ENCODE measurements at places on chromosomes 4 and X. TPM values are rescaled to one million over a fixed set of nuclear protein-coding genes. Genes with fewer than 3 reads are reported as not detected.
A peak's percentile ranks its signal among the peaks of the same experiment; 100 is the strongest.

DNA sequence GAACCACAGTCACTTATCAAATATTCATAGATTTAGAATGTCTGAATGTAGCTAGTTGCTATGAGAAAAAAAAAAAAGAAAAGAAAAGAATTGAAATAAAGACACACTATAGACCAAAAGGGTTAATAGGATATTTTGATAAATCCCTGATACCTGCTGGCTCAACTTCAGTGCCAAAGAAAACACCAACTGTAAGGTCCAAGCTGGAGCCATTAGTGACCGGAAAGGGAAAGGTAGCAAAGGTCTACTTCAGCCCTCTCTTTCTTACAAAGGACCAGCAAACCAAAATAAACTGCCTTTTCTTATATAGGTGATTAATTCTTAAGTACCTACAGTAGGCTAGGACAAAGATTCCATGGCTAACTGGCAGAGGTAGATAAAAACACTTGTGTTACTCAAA, 9.7 kb downstream of the CBR4 start:
- no peak overlapping the region for H3K4me3 ChIP-seq
- H3K27ac ChIP-seq, result peak overlapping the region; percentile 34
- H3K36me3 ChIP-seq, result peaks cover 42% of the 10 kb centered on the region
- H3K4me1 ChIP-seq, result peaks cover 35% of the 10 kb centered on the region
- no peaks in the 10 kb centered on the region for H3K27me3 ChIP-seq

- no peaks in the 10 kb centered on the region for H3K27me3 ChIP-seq
- DNase-seq, result peak; percentile 50
- H3K36me3 ChIP-seq, result peaks cover 2% of the 10 kb centered on the region
- peak overlapping the region; percentile 97 for H3K4me3 ChIP-seq
These were observed 851 bp downstream of the POLR2B start for GRCh38 chr4:56979421-56980072.

GRCh38 chr4:8641256-8641655, 48.7 kb downstream of the CPZ start:
- no peaks in the 10 kb centered on the region for H3K36me3 ChIP-seq
- H3K27me3 ChIP-seq, result no peaks in the 10 kb centered on the region
- no peak for DNase-seq
- no peak overlapping the region for H3K4me3 ChIP-seq
- no peaks in the 10 kb centered on the region for H3K4me1 ChIP-seq

BMX gene
- 0.43 TPM for total RNA-seq

- no peaks in the 10 kb centered on the region for H3K36me3 ChIP-seq
- no peaks in the 10 kb centered on the region for H3K4me1 ChIP-seq
- H3K4me3 ChIP-seq, result no peak overlapping the region
- peak overlapping the region; percentile 44 for H3K27ac ChIP-seq
These were observed 243.0 kb upstream of the FSTL5 start for GRCh38 chr4:162406637-162407365.

DNA sequence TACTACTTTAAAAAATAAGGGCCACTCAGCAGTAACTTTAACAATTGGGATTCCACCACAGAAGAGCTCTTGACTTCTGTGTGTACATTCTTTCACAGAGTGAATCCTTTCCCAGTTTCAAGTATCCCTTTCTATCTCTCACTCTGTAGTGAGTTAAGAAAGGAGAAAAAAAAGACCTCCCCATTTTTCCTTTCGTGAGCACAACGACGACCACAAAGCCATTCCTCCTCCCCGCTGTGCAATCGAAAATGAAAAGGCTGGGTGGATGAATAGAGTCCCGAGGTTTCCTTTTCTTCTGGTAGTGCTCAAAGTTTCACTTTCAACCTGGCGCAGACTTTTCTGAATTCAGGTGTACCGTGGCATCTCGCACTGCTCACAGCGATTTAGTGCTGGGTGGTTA, 58.0 kb downstream of the TAB3 start:
- no peak overlapping the region for H3K27ac ChIP-seq
- no peak overlapping the region for H3K4me3 ChIP-seq
- H3K4me1 ChIP-seq, result no peaks in the 10 kb centered on the region

DNA sequence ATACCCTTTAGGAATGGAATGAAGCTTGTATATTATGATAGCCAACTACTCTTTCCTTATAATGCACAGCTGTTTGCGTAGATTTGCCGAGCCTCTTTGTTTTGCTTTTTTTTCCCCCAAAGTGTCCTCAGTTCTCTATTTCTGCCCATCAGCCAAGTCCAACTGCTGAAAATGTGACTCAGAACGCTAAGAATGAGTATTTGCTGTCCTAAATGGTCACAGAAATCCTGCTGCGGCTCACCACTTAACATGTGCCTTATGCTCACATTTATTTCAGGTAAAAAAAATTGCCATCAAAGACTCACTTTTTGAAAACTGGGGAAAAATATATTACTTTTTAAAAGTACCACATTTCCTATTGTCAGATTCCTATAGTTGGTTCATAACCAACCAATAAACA, 36.9 kb downstream of the GABRA4 start:
- no peaks in the 10 kb centered on the region for H3K27me3 ChIP-seq
- no peaks in the 10 kb centered on the region for H3K36me3 ChIP-seq
- no peak for DNase-seq
- H3K27ac ChIP-seq, result no peak overlapping the region

GRCh38 chr4:188432328-188432727, 293.1 kb downstream of the TRIML1 start:
- H3K36me3 ChIP-seq, result no peaks in the 10 kb centered on the region
- no peaks in the 10 kb centered on the region for H3K4me1 ChIP-seq
- H3K27ac ChIP-seq, result no peak overlapping the region
- no peak overlapping the region for H3K4me3 ChIP-seq
- no peak for DNase-seq

DNA sequence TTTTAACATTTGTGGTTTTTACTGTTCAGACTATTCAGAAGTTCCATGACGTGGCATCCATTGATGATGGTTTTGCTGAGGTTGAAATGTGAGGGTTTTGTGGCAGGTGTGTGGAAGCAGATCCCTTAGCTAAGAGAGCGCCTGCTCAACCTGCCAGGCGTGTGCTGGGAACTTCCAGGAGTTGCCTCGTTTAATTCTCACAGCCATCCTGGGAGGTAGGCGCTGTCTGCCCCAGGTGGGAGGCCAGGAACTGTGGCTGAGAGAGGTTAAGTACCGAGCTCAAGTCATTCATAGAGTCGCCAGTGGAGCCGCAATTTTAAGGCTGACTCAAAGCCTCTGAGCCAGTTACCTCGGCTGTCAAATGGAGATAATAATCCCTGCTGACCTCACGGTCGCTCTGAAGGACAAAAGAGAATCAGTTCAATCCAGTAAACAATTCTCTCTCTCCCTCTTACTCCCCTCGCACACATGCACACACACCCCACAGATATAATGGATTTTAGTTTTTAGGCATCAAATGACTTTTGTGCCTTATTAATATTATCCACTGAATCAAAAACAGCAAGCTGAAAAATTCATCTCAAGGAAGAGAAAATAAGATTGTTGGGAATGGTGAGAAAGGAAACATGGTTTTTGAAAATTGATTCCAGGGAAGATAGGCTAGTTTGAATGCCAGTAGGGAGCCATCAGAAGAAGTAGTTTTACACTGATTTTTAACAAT, 171.3 kb downstream of the PTTG2 start:
- H3K4me1 ChIP-seq, result peaks cover 60% of the 10 kb centered on the region
- H3K36me3 ChIP-seq, result peaks cover 37% of the 10 kb centered on the region
- H3K27ac ChIP-seq, result peak overlapping the region; percentile 79
- H3K27me3 ChIP-seq, result no peaks in the 10 kb centered on the region
- peak; percentile 59 for DNase-seq

GSX2 gene
- total RNA-seq, result not detected

GPRASP3 gene
- total RNA-seq, result 7.3 TPM

GPAT3 gene
- 7.2 TPM for total RNA-seq

DNA sequence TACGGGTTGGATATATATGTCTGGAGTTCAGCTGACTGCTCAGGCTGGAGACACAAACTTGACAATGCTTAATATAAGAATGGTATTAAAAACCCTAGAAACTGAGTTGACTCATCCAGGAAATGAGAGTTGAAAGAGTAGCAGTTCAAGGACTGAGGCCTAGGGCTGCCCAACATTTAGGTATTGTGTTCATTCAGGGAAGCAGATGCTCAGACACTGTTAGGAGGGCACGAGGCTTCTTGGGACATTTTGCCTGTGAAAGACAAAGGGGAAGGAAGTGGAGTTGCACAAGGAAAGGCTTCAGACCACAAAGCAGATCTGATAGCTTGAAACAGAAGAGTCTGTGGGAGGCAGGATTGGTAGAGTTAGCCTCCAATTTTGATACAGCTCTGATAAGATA, 52.0 kb upstream of the HS3ST1 start:
- no peaks in the 10 kb centered on the region for H3K4me1 ChIP-seq
- H3K27ac ChIP-seq, result peak overlapping the region; percentile 2
- H3K4me3 ChIP-seq, result no peak overlapping the region
- DNase-seq, result no peak
- H3K27me3 ChIP-seq, result no peaks in the 10 kb centered on the region
- H3K36me3 ChIP-seq, result no peaks in the 10 kb centered on the region

PALLD gene
- 855 TPM for total RNA-seq

- H3K27ac ChIP-seq, result no peak overlapping the region
- H3K4me3 ChIP-seq, result no peak overlapping the region
- H3K36me3 ChIP-seq, result peaks cover 32% of the 10 kb centered on the region
- peaks cover 56% of the 10 kb centered on the region for H3K4me1 ChIP-seq
These were observed 122.9 kb downstream of the AFAP1 start for GRCh38 chr4:7816771-7817170.

GRCh38 chr4:109921384-109921808, 8.7 kb downstream of the EGF start:
- H3K36me3 ChIP-seq, result no peaks in the 10 kb centered on the region
- no peak overlapping the region for H3K4me3 ChIP-seq
- no peaks in the 10 kb centered on the region for H3K27me3 ChIP-seq
- H3K4me1 ChIP-seq, result no peaks in the 10 kb centered on the region

USP17L5 gene
- not detected for total RNA-seq

FAT4 gene
- 6.7 TPM for total RNA-seq

GRCh38 chr4:6201580-6202091, 1.3 kb upstream of the JAKMIP1 start:
- no peak for DNase-seq
- H3K36me3 ChIP-seq, result no peaks in the 10 kb centered on the region
- peaks cover 29% of the 10 kb centered on the region for H3K4me1 ChIP-seq
- H3K27me3 ChIP-seq, result peaks cover 56% of the 10 kb centered on the region
- no peak overlapping the region for H3K4me3 ChIP-seq

DNA sequence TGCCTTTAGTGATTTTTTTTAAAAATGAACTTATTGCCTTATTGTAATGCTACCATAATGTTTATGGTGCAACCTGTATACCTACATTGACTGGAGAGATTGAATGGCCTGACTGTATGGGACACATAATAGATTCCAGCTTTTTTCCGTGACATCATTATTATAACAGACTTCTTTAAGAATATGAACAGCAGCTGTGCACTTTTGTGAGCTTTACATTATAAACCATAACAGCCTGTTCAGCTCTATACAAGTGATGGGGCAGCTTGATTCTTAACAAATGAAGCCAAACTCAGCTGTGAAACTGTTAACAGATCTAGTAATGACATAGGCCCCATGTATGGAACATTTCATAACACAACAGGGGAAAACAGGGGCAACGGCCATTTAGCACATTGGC, 187.0 kb downstream of the BMPR1B start:
- DNase-seq, result no peak
- H3K4me3 ChIP-seq, result no peak overlapping the region
- H3K27ac ChIP-seq, result no peak overlapping the region

GRCh38 chr4:99201690-99202089, 17.4 kb downstream of the ADH6 start:
- no peaks in the 10 kb centered on the region for H3K27me3 ChIP-seq
- peak; percentile 53 for DNase-seq
- no peaks in the 10 kb centered on the region for H3K36me3 ChIP-seq

HS6ST2 gene
- total RNA-seq, result 0.29 TPM

- no peak overlapping the region for H3K4me3 ChIP-seq
- H3K4me1 ChIP-seq, result no peaks in the 10 kb centered on the region
- no peak overlapping the region for H3K27ac ChIP-seq
- no peak for DNase-seq
These were observed 1381.5 kb upstream of the ADGRL3 start for GRCh38 chr4:59818656-59819055.

GRCh38 chr4:100548200-100548560, 30.4 kb upstream of the EMCN start:
- no peaks in the 10 kb centered on the region for H3K36me3 ChIP-seq
- DNase-seq, result no peak
- no peaks in the 10 kb centered on the region for H3K4me1 ChIP-seq
- H3K27me3 ChIP-seq, result no peaks in the 10 kb centered on the region
- no peak overlapping the region for H3K4me3 ChIP-seq
- H3K27ac ChIP-seq, result no peak overlapping the region

DNA sequence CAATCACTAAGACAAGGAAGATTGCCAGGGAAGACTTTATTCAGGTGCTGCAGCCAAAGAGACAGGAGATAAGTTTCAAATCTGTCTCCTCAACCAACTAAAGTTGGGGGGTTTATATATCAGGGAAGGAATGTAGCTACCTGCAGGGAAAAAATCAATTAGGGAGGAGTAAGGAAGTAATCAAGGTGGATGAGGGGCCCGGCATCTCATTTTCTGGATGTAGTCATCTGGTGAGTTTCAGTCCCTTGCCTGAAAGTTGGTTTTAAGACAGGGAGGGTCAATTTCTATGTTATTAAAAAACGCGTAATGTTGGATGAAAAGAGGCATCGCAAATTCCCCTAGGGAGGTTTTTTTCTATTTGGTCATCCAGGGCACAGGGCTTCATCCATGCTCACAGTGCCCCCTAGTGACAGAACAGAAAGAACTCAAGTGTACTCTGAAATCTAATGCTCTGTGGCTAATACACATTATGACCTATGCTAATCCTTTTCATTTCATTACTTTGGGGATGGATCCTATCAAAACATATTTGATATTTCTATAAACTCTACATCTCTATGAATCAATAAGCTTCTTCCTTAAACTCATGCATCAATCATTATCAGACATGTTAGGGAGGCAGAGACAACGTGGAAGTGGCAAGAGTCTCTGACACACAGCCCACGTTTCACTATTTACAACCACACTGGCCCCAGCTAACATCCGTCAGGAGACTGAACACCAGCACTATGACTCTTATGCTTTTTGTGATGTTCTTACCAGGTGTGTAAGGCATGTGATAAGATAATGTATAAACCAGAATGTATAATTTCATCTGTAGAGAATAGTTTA, 1577.0 kb upstream of the TENM3 start:
- H3K27me3 ChIP-seq, result no peaks in the 10 kb centered on the region
- no peaks in the 10 kb centered on the region for H3K36me3 ChIP-seq
- H3K4me1 ChIP-seq, result no peaks in the 10 kb centered on the region
- DNase-seq, result no peak

- H3K27me3 ChIP-seq, result no peaks in the 10 kb centered on the region
- H3K4me1 ChIP-seq, result no peaks in the 10 kb centered on the region
These were observed 14.4 kb downstream of the PKD2 start for GRCh38 chr4:88021824-88022223.

DNA sequence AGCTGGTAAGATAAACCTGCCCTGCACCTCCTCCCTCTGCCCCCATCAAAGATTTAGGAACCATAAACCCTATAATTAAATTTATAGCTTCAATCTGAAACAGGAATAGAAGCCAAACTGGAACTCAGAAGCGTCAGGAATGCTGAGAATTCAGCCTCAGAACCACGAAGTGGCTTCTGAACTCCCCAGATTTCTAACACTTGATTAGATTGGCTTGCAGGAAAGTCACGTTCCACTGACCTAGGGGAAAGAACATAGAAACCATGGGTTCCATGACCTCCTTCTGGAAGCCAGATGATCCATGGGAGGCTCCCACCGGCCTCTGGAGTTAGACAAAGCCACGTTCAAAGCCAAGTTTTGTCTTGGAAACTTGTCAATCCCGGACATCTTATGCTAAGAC, 356.5 kb downstream of the MID1IP1 start:
- H3K4me3 ChIP-seq, result no peak overlapping the region
- no peak for DNase-seq
- H3K27me3 ChIP-seq, result no peaks in the 10 kb centered on the region

GRCh38 chr4:25532591-25532990, 123.1 kb upstream of the SLC34A2 start:
- no peaks in the 10 kb centered on the region for H3K36me3 ChIP-seq
- H3K4me3 ChIP-seq, result no peak overlapping the region
- H3K27me3 ChIP-seq, result no peaks in the 10 kb centered on the region
- H3K4me1 ChIP-seq, result peaks cover 10% of the 10 kb centered on the region
